ENCODE measurements at places on chromosomes 5 and 9.

GRCh38 chr5:143569213-143569701, 165.8 kb upstream of the NR3C1 start:
- no peak for DNase-seq

DNA sequence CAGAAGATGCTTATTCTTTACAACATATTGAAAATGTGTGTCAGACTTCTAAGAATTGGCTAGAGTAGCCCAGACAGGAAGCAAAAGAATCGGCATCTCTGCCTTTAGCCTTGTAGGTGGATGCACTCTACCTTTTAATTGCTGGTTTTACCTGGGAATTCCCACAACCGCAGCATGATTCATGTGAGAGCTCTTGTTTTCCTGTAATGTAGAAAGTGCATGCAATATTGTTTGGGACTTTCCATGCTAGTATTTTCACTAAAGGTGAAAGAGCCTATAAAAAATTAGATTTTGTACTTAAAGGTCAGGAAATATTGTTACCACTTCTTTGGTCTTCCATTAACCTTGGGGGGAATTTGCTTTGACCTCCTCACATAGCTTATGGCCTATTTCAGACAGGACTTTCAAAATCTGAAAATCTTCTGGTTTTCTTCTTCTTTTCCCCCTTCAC, 89.8 kb downstream of the NTRK2 start:
- DNase-seq, result no peak

GRCh38 chr5:133114166-133114932, 62.5 kb downstream of the HSPA4 start:
- no peak for DNase-seq

- DNase-seq, result peak; percentile 56
These were observed 17.9 kb upstream of the FBP1 start for GRCh38 chr9:94657021-94657725.

GRCh38 chr9:93686880-93687236, 110.5 kb downstream of the PHF2 start:
- no peak for DNase-seq

Data from inflammatory macrophage treated with lipopolysaccharide for 4 hours (primary cell).